Vagina (tissue), 2 donors: ENCODE measurements at places on chromosomes 5 and 9.

GRCh38 chr9:122016309-122016708, 76.8 kb downstream of the TTLL11 start:
- no peak for DNase-seq

DNA sequence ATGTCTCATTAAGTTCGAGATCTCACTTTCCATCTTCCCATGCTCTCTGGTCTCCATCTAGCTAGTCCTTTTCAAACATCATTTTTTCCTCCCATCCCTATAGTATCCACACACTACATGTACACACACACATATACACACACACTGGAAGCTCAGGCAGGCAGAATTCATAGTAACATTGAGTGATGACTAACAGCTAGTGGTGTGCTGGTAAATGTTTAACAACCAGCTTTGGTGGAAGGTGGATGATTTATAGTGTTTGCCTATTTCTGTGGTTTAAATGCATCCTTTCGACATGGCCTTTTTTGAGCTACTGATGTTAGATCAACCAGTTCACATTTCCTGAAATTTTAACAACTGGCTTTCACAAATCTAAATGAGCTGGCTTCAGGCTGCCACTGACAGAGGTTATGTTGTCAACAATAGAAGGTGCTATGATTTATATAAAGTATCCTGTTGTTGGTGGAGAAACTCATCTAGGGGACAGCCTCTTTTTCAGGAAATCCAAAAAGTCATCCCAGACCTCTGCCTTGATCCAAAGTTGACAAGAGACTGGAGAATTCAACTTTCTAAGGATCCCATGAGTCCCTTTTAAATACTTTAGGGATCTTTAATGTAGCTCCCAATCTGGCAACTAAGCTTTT, 117.8 kb downstream of the CCDC192 start:
- DNase-seq: no peak

GRCh38 chr5:148457183-148457620, 73.4 kb downstream of the FBXO38 start:
- no peak for DNase-seq

GRCh38 chr5:159601216-159601615, 270.9 kb upstream of the IL12B start:
- DNase-seq: no peak

DNA sequence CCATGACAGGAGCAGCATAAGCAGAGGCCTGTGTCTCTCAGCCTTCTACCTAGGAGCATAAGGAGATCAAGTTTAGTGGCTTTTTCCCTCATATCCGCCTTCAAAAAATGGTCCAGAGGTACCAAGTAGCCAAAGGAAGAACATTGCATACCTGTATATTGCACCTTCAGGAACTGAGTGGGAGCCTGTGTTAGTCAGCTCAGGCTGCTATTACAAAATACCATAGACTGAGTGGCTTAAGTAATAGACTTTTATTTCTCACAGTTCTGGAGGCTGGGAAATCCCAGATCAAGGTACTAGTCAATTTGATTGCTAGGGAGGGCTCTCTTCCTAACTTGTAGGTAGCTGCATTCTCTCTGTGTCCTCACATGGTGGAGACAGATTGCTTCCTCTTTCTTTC, 597.4 kb upstream of the PTGER4 start:
- DNase-seq: no peak

- DNase-seq: no peak
Measured at GRCh38 chr5:40781843-40782409, 16.2 kb downstream of the PRKAA1 start.

DNA sequence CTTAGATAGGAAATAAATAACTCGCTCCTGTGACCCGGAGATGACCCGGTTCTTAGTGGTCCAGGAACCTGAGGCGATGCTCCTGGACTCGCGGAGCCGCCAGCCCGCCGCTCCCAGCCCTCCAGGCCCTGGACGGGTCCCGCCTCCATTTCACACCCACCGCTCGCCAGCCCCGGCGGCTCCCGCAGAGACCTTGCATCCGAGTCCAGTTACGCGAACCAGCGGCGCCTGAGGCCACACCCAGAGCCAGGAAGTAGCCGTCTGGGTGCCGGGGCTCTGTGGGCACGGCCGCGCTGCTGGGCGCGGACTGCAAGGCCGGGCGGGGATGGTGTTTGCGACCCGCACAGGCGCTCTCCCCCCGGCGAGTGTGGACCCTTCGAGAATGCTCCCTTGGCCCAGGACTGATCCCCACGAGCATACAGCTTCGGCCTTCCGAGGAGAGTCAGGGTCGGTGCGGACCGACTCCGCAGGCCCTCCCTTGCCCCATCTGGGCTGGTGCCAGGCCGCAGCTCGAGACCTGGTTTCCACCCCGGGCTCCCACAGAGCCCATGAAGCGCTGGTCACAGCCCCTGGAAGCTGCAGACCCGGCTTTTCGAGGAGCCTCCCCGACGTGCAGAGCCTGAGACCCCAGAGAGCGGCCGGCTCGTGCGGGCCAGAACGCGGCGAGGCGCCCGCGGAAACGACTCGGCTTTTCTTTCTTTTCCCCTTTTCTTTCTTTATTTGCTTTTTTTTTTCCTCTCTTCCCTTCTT, 5.2 kb upstream of the BARX1 start:
- no peak for DNase-seq

DNA sequence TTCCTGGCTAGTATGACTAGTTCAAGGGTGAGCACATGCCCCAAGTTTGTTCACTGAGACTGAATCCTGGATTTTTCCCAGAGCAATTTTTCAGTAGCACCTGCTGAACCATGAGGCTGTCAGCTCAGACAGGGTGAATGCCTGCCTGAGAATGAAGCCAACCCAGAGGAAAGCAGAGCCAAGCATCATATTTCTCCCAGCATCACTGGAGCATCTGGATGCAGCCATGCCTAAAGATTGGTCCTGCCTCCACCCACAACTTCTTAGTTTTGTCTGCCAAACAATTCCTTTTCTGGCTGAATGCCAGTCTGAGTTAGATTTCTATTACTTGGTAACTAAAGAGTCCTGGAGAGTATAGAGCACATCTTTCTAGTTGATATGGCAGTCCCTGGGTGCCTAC, 343.6 kb downstream of the CSNK1G3 start:
- no peak for DNase-seq

DNA sequence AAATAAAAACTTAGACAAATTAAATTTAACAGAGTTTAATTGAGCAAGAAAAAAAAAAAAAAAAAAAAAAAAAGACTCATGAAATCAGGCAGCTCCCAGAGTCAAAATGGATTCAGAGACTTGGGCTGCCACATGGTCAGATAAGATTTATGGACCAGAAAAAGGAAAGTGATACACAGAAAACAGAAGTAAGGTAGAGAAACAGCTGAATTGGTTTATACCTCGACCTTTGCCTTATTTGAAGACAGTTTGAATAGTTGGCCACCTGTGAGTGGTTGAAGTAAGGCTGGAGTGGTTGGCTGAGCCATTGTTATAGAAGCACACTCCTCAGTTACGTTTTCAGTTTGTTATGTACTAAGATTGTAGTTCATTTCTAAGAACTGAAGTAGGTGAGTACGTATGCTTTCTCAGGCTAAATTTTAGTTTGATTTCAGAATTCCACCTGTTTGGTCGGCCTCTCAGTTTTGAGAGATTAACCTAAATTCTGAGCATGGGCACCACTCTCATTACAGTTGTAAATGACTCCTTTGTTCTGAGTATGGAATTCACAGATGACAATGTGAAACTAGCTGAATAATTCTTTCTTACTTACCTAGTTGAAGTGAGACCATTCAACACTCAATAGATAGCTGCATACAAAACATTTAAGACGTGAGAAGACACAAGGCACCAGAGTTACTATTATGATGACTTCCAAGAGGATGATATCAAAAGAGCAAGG, 149.0 kb downstream of the AOPEP start:
- DNase-seq: no peak

DNA sequence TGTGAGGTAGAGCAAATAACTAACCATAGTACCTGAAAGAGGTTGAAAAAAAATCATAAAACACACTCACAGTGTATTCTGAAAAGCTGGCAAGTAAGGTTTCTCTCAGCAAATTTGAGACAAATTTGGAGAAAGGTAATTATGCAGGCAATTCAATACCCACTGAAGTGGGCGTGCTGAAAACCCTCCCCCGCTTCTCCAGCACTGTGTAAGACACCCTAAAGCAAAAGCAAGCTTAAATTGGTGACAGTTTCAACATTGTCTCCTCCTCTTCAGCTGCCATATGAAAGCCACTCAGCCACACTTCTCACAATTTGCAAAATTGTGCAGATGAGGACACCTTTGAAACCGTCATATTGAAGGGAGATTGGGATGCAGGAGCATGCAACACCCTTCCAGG, 322.3 kb upstream of the CDH6 start:
- no peak for DNase-seq

- no peak for DNase-seq
Measured at GRCh38 chr5:66869347-66869746, 273.2 kb downstream of the MAST4 start.

DNA sequence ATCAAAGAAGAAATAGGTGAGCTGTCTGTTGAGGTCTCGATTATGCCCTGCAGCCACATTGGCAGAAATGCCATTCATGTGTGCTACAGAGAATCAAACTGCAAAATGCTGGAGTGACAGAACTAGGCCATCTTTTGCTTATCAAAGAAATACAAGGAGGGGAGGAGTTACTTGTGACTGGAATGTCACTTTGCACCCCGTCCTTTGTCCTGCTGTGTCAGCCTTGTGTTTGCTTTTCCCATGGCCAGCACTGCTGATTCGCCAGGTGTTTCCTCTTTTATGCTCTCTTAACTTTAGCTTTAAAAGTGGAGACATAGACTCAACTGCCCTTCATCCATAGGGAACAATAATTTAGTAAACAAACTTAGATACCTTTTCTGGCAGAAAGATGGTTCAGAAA, 54.3 kb downstream of the SLC46A2 start:
- DNase-seq: no peak

DNA sequence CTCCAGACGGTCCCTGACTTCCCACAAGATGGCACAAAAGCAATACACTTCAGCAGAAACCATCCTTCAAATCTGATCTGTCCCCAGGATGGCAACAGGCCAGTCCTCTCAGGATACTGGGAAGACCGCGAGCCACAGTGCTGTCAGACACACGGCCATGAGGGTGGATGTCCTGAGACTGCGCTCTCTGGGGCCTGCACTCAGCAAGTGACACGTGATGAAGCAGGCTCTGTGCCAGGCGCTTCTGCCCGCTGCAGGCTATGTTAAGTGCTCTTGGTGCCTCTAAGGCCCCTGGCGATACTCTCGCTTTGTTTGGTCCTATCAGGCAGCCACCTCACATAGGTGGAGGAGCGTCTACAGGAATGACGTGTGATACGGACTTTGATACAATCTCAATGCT, 7.1 kb downstream of the BRD9 start:
- DNase-seq: no peak

DNA sequence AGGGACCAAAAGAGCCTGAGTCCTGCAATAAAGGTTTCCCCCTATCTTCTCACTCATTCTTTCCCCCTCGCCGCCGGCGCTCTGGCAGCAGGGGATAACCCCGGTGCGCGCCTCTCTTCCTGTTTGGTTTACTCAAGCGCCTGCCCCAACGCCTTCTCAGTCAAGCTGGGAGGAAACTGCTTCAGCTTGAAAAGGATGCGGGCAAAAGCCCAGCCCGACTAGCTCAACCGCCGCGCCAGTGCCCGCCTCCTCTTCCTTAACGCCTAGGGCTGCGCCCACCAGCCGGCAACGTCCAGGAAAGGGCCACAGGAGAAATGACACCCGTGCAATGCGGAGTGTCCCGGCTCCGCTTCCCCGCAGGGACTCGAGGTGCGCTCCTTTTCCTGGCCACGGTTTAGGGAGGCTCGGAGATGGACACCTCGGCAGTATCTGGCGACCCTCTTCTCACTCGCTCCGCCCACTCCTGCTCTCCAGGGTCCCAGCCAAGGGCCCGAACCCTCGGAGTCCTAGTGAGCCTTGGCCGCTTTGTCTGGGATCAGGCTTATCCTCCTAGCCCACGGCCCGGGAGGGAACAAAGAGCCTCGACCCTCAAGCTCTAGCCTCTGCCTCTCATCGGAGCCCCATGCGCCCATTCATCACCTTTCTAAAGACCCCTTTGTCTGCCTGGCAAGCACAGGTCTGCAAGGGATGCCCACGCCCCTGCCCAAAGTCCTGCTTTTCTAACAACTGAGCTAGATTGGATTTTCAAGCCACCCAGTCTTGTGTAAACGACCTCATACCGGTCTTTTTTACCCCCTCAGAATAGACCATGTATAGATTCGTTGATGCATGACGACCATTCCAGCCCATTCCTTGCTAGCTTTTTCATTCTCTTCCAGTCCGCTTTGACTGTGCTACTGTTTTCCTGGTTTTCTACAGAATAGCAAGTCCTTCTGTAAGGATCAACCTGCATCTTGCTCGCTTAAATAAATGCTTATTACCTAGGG, 2.0 kb downstream of the ST8SIA4 start:
- no peak for DNase-seq

- peak; percentile 56 for DNase-seq
Measured at GRCh38 chr9:61665330-61665751, 475.5 kb downstream of the SPATA31A7 start.

DNA sequence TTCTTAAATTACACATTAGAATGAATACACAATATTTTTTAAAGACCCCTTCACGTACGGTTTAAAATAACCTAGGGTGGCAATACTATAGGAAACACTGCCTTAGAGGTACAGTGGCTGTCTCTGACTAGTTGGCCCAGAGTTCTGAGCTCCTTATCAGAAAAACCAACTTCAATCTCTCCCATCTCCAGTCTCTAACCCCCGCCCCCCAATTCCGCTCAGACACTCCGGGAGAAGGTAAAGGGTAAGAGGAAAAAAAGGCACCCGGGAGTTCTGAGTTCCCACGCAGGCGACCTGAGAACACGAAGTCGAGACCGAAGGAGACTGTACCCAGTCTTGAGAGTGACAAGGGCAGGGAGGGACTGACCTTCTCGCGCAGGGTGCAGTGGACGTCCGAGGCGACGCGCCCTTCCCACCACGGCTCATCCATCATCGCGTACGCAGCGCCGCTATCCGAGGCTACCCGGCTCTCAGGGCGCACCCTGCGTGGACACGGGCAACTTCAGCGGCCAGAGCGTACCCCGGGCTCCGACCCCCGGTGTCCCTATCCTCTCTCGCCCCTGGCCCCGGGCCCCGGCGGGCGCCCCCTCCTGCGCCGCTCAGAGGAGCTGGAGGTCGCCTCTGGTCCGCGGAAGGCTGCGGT, 752 bp downstream of the CCNJL start:
- no peak for DNase-seq

- DNase-seq: no peak
Measured at GRCh38 chr5:125961150-125961549, 462.1 kb upstream of the GRAMD2B start.

GRCh38 chr5:155895484-155895883, 431.5 kb upstream of the SGCD start:
- DNase-seq: no peak

GRCh38 chr5:171475596-171475995, 56.1 kb downstream of the FGF18 start:
- DNase-seq: no peak

- no peak for DNase-seq
Measured at GRCh38 chr5:147167529-147167928, 67.3 kb upstream of the STK32A start.

GRCh38 chr9:107637421-107638420, 148.2 kb upstream of the KLF4 start:
- DNase-seq: peak; percentile 97

- DNase-seq: no peak
Measured at GRCh38 chr9:128818839-128819715, 777 bp downstream of the ENDOG start.

GRCh38 chr5:127602481-127602880, 46.4 kb upstream of the CTXN3 start:
- DNase-seq: no peak
